ENCODE measurements at places on chromosomes 2 and 18.

- peak; percentile 69 for DNase-seq
Measured at GRCh38 chr2:218852911-218853667, 6.5 kb upstream of the WNT6 start.

DNA sequence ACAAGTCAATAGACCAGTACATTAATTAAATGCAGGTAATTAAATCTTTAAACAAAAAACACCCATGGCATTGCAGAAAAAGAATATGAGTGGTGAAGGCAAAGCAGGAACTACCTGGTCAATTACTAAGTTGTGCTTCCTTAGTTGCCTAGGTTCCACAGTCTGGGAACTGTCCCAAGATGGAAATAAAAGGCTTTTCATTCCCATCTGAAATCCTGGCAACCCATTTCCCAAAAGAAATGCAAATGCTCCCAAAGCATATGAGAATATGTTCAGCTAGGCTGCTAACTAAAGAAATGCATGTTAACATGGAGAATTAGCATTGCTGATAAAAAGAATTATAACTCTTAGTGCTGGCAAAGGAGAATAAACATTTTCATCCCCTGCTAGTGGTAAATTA lies 177.8 kb downstream of the TMEM163 start:
- no peak for DNase-seq

DNA sequence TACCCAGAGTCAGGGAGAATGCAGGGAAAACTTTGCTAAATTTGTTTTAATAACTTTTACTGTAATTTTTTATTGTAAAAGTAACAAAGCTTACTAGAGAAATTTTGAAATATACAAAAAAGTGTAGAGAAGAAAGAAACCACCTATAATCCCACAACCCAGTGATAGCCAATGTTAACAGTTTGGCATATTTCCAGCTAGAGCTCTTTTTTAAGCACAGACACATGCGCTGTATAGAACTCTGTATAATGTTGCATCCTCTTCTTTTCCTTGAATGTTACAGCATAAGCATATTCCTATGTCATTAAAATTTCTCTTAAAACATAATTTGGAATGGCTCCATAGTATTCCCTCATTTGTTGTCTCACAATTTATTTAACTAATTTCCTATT lies 37.4 kb upstream of the EPAS1 start:
- DNase-seq, result no peak

GRCh38 chr2:141959016-141959415 lies 171.8 kb downstream of the LRP1B start:
- no peak for DNase-seq

DNA sequence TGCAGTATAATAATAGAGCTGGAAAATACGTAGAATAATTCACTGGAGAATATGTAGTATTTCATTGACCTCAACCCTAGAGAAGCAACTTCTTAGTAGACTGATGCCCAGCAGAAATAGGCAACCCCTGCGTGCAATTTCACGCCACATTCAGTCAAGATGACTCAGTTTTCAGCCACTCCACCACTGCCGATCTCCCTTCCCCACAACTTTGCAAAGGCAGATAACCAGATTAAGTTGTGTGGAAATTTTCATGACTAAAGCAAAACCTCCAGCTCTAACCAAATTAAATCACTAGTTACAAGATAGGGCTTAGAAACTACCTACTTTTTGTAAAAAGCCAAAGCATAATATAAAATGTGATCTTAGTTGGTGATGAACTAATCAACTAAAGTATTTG lies 63.3 kb upstream of the STK17B start:
- DNase-seq, result peak; percentile 54

DNA sequence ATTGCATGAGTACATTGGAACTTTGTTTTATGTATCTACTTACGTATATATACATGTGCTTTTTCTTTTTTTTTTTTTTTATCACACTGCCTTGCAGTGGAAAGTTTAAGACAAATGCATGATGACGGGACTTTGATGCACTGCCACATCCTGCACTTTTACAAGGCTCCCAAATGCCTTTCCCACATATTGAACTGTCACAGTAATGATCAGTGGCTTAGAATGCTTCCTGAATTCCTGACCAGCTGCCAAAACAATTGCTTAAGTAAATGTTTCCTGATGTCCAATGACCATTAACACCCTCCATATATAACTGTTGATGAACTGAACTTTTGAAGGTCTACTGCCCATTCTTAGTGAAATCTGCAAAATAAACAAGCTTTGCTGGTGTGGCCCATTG lies 60.2 kb downstream of the LYPD6B start:
- DNase-seq, result no peak

GRCh38 chr2:121670181-121670580 lies 20.9 kb upstream of the CLASP1 start:
- no peak for DNase-seq

DNA sequence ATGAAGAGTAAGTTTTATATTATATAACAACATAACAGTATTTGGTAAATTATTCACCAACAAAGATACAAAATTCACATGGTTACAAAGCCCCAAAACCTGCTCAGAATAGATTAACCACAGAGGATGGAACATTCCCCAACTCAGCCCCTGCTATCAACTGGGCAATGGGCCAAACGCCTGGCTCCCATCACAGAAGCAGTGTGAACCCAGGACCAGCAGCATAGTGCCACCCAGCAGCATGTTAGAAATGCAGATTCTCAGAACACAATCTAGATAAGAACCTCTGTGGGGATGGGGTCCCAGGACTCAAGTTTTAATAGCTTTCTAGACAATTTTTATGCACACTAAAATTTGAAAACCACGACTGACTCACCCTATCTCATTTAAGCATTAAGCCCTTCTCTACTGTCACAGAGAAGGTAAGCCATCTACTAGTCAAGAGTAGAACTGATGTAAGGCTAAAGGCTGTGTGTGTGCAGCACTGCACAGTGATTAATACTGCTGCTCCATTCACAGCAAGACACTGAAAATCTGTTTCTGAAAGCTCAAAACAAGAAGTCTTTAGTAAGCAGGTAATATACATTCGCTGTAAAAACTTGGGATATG lies 15.2 kb downstream of the AFG3L2 start:
- DNase-seq, result no peak

DNA sequence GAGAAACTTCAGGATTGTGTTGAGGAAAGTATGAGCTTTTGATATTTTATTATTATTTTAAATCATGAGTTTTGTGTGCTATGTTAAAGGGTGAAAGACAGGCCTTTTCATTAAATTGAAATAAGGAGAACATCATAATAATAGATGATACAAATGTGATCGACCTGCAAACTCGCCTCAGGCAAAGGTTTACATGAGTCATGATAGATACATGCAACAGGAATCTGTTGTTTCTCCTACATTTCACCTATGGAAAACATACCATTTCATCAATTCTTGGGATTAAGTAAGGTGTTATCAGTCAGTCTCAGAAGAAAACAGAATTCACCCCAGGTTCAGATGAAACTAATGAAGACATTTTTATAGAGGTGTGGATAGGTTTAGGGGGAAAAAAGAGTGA lies 1992.5 kb upstream of the PIK3C3 start:
- no peak for DNase-seq

DNA sequence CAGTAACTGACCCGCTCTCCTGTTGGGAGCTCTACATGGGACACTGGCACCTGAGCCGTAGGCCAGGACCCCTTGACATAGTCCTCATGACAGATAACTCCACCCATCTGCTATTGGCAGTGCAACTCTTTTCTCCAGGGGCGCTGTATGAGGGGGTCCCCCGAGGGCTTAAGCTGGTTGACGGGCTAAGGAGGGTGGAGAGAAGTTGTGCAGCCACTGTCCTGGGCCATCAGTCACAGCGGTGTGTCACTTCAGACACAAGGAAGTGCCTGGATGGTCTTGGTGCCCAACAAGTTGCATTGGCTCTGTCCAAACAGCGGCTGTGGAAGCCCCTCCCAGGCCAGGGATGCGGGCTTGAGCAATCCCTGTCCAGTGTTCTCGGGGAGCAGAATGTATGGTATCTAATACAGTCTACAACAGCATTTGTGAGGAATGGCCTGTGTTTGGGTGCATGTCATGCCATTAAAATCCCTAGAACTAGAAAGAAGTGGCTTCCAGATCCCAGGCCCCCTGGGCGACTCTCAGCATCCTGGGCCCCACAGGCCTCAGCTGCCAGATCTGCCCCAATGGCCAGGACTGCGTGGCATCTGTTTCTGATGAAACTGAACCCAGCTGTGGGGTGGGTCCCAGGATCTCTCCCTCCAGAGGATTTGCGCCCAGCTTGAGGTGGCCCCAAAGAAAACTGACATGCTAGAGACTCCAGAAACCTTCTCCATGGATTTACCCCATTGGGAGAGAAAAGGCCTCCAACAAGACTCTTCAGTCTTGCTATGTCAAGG lies 23.3 kb downstream of the TTC32 start:
- no peak for DNase-seq

DNA sequence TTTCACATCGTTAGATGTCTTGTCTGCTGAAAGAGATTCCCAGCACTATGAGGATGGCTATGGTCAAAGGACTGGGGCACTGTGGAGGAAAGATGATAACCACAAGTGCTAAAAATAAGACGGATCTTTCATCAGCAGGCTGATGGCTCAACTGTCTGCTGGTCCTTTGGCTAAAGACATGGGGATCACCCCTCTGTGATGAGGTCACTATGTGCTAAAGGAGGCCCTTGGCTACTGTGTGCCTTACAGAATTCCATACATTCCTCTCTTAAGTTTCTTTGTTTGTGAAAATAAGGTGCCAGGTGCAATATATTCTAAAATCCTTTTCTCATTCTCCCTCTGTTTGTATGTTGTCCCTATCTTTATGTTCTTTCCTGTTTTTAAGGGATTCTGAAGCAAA lies 39.7 kb upstream of the LYPD6 start:
- no peak for DNase-seq

GRCh38 chr2:23507267-23508065 lies 122.5 kb downstream of the KLHL29 start:
- no peak for DNase-seq

GRCh38 chr2:175048275-175048674 lies 43.1 kb upstream of the CHN1 start:
- DNase-seq, result no peak

DNA sequence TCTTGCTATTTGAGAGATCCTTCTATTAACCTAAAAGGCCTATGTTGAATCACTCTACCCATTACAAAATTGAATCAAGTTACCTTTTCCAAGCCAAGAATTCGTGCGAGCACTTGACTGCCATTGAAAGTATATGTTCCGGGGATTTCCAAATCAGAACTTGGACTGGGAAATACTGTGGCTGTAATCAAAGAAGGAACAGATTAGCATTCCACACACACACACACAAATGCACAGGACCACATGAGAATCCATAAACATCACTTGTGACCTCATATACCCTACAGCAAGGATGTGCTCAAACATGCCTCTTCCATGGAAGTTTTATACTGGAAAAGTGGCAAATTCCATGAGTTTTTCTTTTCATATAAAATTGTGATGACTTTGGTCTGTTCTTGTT lies 86.0 kb downstream of the ABCA12 start:
- no peak for DNase-seq

GRCh38 chr2:210616074-210616473 lies 59.7 kb downstream of the CPS1 start:
- DNase-seq, result no peak

GRCh38 chr2:85644909-85645308 lies 23.1 kb downstream of the SFTPB start:
- DNase-seq, result no peak

- DNase-seq, result no peak
Measured at GRCh38 chr2:122639711-122640110, 884.3 kb downstream of the TSN start.

- DNase-seq, result no peak
Measured at GRCh38 chr2:31522786-31523185, 58.0 kb downstream of the SRD5A2 start.

DNA sequence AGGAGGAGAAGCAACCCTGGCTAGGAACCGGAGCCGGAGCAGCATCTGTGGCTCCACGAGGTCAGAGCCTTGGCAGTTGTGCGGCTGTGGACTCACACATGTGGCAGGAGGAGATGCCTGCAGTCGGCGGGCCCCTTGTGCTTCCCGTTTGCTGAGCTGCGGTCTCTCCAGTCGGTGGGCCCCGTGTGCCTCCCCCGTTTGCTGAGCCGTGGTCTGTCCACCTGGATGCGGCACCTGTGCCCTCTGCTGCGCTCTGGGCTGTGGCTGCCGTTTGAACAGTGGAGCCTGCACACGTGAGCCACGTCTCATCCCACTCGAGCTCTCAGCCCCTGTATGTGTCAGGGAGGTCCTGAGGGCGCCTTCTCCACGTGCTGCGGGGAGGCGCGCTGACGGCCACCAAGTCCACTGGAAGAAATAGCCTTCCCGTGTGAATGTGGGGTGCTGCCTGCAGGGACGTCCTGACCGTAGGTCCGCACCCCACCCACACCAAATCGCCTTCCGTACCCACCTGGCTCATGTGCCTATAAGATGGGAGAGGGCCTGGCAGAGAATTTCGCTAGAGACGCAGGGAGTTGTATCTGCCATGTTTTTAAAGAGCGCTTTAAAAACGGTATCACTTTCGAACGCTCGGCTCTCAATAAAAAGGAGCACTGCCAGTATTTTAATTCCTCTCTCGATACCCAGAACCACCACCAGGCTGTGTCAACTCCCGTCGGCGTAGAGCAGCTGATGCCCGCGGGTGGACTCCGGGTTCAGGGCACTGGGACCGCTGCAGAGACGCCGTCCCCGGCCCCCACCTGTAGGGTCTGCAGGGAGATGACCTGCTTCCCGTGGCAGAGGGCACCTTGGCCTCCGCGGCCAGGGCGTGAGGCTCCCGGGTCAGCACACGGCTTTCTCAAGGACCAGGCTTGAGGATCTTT lies 117.0 kb downstream of the NFATC1 start:
- no peak for DNase-seq

DNA sequence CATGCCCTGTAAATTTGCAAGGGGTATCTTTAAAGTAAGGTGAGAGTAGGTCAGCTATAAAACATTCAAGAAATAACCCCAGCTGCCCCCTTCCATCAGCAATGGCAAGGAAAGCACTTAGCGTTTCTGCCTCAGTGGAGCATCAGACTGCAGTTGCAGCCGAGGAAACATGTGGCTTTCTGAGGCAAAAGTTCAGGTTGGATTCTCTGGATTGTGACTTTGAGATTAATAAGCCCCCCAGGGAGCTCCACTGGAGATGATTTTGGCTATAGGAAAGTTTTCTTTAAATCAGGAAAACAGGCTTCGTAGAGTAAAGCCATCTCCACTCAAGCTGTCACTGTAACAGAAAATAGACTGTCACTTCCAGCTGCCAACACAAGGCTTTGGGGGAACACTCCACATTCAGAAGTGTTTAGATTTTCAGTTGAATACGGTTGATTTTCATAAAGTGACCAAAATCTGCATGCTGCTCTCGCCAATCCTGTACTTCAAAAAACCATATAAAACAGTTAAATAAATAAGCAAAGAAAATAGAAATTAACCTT lies 15.3 kb upstream of the RIT2 start:
- DNase-seq, result no peak

GRCh38 chr2:63680455-63680854 lies 91.7 kb downstream of the MDH1 start:
- DNase-seq, result no peak

DNA sequence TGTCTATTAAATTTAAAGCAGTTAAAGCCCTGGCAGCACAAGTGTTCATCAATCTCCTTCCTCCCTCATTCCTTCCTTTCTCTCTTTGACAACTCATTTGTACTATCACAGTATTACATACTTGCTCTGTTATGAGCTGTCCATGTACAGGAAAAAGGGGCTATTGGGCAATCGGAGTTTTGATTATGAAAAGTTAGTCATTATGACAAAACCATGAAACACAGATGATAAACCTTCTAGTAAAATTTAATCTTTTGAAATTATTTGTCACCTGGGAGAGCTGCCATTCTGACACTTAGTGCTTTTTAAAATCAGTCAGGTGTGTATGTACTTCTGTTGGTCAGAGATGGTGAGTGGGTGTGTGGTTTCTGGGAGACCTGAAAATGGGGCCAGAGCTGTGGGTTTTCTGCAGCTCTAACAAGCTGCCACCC lies 39.4 kb downstream of the MAP4K4 start:
- no peak for DNase-seq

All from CD4-positive, alpha-beta T cell treated with Interleukin-10 for 1 hour (primary cell).